AG04449 (cell line): ENCODE measurements at places on chromosomes 4 and X.

DNA sequence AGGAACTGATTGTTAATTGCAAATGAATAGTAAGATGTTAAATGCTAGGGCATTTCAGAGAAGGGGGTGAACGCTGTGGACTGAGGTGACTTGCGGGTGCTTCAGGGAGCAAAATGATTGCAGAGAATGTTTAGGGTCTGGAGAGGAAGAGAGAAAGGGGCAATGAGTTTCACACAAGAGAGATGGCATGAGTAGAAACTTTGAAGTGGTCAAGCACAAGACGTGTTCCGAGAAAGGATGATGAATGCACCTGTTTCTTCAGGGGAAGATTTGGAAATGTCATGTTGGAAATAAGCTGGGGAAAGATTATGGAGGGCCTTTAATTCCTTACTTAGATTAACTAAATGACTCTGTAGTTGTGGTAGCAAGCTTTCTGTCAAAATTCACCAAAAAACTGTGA is 43.4 kb downstream of the DTHD1 start:
- DNase-seq = no peak

DNA sequence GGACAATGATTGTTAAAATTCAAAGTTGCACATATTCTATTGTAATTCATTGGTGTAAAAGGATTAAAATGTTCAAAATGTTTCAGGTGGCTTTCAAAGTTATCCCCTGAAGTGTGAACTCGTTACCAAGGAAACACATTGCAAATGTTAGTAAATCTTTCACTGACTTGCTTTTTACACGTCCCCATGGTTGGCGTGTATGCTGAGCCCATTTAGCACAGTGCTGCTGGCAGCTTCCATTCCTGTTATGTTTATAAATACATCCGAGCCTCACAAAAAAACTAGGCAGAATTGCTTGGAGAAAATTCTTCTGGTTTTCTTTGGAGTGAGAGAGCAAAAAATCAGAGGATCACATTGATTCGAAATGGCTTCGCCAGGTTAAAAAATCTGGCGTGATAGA is 105.9 kb upstream of the HPGD start:
- no peak for DNase-seq

GRCh38 chr4:8874896-8875680 is 3.4 kb upstream of the HMX1 start:
- no peak for DNase-seq

- DNase-seq = no peak
These were observed 170.8 kb downstream of the TLL1 start for GRCh38 chr4:166043801-166044200.

- DNase-seq = no peak
These were observed 554 bp downstream of the CDKL5 start for GRCh38 chrX:18426004-18426320.

DNA sequence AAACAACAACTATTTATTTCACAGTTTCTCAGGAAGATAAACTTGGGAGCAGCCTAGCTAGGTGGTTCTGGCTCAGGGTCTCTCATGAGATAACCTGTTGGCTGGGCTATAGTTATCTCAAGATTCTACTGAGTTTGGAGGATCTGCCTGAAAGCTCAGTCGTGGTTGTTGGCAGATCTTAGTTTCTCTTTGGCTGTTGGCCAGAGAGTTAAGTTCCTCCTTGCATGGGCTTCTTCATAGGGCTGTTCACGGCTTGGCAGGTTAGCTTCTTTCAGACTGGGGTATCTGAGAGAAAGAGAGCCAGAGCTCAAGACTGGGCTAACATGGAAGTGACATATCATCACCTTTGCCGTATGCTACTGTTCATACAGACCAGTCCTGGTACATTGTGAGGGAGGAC is 28.7 kb downstream of the SEC24B start:
- no peak for DNase-seq

- no peak for DNase-seq
These were observed 50.0 kb downstream of the SLC39A8 start for GRCh38 chr4:102295153-102295862.

- no peak for DNase-seq
These were observed 398.6 kb upstream of the TECRL start for GRCh38 chr4:64807821-64808220.

DNA sequence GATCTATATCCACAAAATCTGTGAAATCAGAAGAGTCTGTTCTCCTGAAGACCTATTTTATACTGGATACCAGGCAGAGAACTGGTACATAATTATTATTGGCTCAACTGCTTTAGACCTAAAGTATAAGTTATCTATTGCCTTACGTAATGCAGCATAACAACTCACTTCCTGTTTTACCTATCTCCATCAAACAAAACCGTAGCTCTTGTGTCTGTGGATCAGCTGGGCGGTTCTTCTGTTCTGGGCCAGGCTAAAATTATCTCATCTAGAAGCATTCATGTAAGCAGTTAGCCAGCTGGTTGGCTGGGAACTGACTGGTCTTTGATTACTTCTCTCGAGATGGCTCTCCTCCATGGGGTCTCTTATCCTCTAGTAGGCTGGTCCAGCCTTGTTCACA is 57.8 kb downstream of the PPP1R2C start:
- no peak for DNase-seq

- DNase-seq = no peak
These were observed 6.0 kb downstream of the SLC2A9 start for GRCh38 chr4:10015140-10015753.

- DNase-seq = peak; percentile 97
These were observed 58.0 kb downstream of the ENPEP start for GRCh38 chr4:110533940-110534339.

GRCh38 chrX:123361371-123361770 is 177.3 kb downstream of the GRIA3 start:
- DNase-seq = no peak

GRCh38 chr4:105306158-105306781 is 159.6 kb downstream of the TET2 start:
- no peak for DNase-seq

DNA sequence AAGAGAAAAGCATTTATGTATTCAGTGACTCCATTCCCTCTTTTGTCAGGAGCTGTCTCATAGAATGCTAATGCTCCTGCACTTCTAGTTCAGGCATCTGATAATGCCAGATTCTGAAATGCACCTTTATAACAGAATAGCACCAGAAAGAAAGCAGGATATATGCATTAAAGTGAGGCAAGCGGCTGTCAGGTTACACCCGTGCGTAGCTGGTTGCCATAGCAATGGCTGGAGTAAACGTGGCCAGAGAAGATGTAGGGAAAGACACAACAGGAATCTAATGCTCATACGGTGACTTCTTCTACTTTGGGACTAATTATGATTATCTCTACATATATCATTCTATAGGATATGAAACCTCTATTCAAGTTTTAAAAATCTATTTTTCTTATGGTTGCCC is 5.9 kb downstream of the EMCN start:
- no peak for DNase-seq

DNA sequence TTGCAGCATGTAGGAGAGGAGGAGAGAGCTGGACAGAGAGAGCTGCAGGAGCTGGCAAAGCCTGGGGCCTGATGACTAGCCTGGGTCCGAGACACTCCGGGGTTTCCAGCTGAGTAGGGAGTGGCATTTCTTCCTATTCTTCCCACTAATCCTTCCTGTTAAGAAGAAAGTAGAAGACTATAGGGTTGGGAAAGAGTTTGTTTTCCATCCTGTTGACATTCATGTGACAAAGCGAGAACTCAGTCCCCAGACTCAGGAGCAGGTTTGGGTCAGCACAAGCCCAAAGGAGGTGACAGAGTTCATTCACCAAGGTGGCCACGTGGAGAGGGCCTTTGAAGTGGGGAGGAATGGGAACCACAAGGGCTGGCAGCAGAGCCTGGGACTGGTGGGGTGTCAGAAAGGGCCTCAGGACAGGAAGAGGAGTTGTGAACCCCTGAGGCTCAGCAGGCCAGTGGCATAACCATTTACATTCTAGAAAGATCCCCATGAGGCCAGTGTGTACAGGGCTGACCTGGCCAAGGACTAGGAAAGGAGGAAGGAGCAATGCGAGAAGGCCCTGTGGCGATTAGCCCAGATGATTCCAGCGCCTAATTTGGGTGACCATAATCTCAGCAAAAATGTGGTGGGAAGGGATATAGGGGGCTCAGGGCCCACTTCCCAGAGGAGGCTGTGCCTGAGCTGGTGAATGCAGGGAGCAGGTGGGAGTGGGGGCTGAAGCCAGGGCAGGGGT is 3.3 kb upstream of the HAUS3 start:
- DNase-seq = no peak
